Suppressor macrophage treated with lipopolysaccharide for 4 hours (primary cell): ENCODE measurements at places on chromosomes 5 and 9.
A peak's percentile ranks its signal among the peaks of the same experiment; 100 is the strongest.

GRCh38 chr9:86991077-86991476, 43.8 kb upstream of the GAS1 start:
- DNase-seq = no peak

DNA sequence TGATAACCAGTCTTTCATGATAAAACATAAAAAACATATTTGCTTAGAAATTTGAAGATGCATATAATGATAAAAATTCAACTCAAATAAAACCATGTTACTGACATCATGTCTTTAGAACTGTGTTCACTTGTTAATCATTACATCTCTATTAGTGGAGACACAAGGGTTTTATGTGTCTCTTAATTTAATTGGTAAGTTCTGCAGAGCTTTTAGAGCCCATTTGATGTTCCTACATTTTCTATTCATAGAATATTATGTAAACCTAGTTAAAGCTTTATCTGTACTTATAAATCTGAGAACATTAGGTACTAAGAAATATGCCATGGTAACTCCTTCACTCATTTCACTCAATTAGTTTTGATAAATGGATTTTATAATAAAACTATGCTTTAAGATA, 285.4 kb downstream of the SLCO4C1 start:
- DNase-seq = no peak

DNA sequence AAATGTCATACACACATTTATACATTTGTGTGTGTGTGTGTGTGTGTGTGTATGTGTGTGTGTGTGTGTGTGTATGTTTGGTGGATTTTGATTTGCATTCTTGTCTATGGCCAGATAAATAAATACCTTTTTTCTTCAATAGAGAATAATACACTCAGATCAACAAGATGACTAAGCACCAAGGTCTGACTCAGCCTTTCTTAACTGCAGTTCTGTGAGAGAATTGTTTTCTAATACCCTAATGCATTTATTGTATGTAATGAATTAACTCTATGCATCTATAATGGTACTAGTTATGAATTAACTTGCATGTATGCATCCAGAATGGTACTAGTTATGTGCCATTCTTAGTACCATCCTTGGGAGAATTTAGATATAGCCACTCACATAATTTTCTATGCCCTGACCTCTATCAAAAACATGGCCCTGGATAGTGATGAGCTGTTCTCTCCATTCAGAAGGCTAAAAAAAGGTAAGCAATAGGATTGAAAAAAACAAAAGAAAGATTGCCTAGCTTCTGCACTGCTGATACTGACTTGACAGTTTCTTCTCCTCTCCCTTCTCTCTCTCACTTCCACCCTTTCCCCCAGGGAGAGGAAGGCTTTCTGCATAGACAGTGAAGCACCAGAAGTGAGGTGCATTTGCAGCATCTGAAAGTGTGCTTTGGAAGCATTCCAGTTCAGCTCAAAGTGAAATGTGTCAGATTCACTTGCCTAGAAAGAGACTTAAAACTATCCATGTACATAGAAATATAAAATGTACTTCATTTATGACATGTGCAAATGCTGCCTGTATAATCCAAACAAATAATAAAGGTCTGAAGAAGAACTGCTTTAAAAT, 55.1 kb upstream of the CCDC112 start:
- DNase-seq = peak; percentile 29

DNA sequence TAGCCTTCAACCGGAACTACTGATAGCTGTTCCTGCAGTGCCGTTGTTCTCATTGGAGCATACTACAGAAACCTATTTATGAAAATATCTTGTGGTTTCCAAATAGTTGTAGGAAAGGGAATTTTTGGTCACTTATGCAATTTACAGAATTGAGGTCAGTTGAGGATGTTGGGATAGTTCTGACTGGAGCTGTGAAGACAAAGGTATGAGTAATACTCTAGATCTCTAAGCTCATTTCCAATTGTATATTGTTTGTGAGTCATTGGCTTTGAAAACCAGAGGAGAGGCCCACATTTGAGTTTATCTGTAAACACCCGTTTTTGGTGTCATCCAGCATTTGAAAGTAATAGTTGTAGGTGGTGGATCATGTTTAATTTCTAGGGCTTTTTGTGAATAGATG, 561.3 kb upstream of the WWC1 start:
- peak; percentile 47 for DNase-seq

DNA sequence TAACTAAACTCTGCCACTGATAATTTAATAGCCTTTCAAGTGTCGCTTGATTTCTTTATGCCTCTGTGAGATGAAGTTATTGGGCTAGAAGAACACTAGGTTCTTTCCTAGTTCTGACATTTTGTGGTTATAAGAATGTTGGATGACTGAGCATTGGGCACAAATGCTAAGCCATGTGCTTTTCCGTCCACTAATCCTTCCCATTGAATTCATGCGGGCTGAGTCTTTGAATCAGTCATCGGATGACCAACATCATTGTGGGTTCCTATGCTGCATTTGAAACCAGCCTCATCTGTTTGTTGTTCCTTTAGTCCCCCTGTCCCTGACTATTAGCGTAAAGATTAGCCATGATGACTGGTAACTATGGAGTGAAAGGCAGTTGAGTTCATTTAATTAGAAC, 58.5 kb downstream of the ALDH1A1 start:
- DNase-seq = no peak

DNA sequence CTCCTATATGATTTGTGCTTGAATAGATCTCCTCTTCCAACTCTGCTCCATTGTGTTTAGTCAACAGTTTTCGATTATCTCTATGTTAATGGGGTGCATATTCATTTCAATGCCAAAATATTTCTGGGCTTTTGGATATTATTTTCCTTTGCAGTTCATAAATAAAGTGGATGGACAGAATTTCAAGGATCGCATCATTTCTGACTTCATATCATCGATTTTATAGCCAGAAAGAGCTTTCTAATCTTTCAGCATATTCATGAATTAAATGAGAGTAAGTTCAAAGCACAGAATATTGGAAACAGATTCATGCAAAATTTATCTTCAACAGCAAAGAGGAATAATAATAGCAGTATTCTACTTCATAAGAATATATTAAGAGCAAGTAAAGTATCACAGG, 60.0 kb upstream of the MINAR2 start:
- no peak for DNase-seq

- no peak for DNase-seq
Observed at GRCh38 chr5:174082286-174082685, 36.8 kb downstream of the NSG2 start.

DNA sequence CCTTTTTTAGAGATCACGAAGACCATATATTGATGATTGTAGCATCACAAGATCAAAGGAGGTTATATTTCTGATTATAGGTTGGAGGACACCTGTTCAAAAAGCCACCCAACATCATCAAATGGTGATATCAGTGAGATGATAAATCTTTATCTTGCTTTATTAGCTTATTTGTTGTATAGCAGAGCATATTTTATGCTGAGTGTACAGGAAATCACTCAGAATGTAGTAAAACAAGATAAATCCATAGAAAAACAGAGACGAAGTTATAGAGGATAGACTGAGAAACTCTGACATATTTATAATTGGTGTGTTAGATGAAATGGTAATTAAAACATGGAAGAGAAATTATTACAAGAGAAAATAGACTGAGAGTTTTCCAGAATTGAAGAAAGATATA, 69.8 kb upstream of the DMAC1 start:
- DNase-seq = no peak

DNA sequence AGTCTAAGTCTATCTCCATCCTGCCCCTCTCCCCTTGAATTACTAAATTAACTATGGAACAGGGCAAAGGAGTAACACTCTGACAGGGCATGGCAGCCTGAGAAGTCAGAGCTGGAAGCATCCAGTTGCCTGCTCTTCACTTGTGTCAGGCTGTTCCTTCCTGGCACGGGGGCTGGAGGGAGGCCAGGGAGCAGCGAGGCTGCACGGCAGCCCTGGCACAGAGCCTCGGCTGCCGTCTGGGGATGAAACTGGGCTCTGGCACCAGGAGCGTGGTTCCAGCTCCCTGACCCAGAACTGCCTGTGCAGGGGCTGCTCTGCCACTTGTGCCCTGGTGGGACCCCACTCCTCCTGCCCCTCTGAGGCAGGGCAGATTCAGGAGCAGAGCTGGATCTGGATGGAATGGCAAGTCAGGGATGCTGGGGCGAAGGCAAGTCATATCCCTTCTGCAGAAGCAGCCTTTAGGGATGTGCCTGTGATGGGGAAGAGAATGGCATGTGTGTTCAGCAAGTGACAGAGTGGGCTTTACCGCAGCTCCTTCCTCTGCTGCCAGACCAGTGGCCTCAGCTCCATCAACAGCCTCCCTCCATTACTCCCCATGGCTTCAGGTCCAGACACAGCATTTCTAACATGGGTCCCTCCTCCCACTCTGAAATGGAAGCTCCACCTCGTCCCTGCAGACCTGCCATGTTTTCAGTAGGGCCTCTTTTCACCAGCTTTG, 42.2 kb upstream of the PDE8B start:
- DNase-seq = no peak

- DNase-seq = no peak
Observed at GRCh38 chr9:20636888-20637440, 14.7 kb upstream of the MLLT3 start.

DNA sequence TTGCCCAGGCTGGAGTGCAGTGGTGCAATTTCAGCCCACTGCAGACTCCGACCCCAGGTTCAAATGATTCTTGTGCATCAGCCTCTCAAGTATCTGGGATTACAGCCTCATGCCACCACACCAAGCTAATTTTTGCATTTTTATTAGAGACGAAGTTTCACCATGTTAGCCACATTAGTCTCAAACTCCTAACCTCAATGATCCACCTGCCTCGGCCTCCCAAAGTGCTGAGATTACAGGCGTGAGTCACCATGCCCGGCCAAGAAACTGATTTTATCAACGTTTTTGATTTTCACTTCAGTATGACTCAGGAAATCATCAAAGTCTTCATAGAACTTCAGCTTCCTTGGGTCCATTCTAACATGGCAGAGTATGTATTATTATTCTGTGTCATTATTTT, 125.4 kb downstream of the GABRG2 start:
- no peak for DNase-seq

GRCh38 chr5:51468196-51468595, 84.9 kb downstream of the ISL1 start:
- DNase-seq = no peak

- DNase-seq = no peak
Observed at GRCh38 chr5:92574023-92574422, 1007.0 kb downstream of the NR2F1-AS1 start.

GRCh38 chr9:31185831-31186230, 1198.6 kb upstream of the ACO1 start:
- DNase-seq = no peak

GRCh38 chr9:91199739-91200497, 161.8 kb downstream of the AUH start:
- peak; percentile 55 for DNase-seq

GRCh38 chr5:42719034-42719433, 37.6 kb upstream of the CCDC152 start:
- DNase-seq = no peak

GRCh38 chr9:127545196-127546124, 66.6 kb upstream of the STXBP1 start:
- DNase-seq = no peak

GRCh38 chr9:105911104-105911911, 217.0 kb downstream of the TMEM38B start:
- DNase-seq = no peak

- DNase-seq = no peak
Observed at GRCh38 chr5:95172659-95173058, 112.2 kb downstream of the MCTP1 start.

- no peak for DNase-seq
Observed at GRCh38 chr5:56812110-56812509, 3.2 kb upstream of the MAP3K1 start.

DNA sequence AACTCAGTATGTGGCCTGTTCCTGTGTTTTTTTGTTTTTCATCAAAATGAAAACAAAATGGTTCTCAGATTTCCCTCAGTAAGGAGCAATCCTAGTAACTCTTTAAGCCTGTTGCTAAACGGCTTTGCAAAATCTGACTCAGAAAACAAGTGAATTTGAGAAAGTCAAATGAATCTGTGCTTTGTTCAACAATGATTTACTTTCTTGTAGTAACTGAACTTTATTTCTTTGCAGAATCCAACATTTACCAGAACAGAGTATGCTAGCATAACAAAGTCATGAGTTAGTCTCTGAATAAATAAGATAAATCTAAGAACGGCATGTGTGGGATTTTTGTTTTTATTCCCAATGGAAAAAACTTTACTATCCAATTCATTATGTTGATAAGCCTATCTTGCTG, 93.8 kb downstream of the OXCT1 start:
- DNase-seq = no peak

DNA sequence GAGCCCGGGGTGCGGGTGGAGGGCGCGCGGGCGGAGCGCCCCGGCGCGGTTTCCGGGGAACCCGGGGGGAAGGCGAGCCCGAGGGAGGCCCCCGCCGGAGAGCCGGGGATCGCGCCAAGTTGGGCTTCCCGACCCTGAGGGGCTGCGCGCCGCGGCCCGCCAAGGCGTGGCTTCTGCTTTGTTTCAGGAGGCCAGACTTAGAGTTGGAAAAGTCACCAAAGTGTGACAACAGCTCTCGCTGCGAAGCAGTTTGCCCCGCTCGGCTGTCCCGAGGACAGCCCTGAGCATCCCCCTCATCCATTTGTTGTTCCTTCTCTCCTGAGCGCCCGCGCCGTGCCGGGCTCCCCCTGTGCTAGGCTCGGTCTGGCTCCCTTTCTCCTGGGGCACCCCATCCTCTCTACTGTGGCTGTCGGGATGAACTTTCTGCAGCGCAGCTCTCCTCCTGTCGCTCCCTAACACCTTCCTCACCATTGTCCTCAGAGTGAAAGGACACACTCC, 410 bp downstream of the GLIPR2 start:
- no peak for DNase-seq

DNA sequence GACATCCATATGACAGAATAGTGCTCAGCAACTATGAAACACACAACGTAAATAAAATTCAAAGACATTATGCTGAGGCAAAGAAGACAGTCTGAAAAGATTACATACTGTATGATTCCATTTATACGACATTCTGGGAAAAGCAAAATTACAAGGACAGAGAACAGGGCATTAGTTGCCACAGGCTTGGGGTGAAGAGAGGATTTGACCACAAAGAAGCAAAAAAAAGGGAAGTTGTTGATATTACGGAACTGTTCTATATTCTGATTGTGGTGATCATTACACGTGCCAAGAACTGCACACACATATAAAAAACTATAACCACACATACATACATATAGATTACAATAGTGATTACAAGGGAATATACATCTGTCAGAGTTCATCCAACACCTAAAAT, 24.1 kb downstream of the CDK5RAP2 start:
- DNase-seq = peak; percentile 79

DNA sequence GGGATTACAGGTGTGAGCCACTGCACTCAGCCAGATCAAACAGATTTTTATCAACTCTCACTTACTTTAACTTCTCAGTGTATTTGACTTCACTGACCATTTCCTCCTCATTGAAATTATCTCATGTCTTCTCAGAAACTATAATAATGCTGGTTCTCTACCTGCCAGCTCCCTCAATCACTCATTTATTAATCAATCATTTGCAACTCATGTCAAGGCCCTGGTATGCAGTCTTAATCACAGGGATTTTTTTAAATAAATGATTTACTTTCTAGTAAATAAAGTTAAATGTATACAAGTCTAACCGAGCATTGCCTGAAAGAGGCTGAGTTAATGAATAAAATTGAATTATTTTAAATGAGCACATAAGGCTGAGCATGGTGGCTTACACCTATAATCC, 63.3 kb downstream of the PLPP1 start:
- no peak for DNase-seq
